ENCODE measurements at places on chromosomes 6 and 20.

DNA sequence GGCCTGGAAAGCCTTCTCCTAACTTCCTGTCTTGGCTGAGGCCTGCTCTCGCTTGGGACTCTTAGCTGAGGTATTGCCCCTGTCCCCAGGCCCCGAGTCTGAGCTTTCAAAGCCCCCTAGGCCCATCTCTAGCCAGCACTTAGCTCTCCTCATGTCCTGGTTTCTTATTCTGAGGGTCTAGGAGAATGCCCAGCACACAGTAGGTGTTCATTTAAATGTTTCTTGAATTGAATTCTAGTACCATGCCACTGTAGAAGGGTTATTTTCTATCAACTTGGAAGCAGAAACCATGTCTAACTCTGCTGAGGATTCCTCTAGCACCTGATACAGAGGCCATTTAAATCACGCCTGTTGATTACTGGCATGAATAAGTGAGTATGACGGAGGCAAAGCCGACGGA is 98.5 kb downstream of the VEGFA start:
- DNase-seq, result no peak

GRCh38 chr6:1618311-1619097 is 8.8 kb downstream of the FOXC1 start:
- DNase-seq, result peak; percentile 27

DNA sequence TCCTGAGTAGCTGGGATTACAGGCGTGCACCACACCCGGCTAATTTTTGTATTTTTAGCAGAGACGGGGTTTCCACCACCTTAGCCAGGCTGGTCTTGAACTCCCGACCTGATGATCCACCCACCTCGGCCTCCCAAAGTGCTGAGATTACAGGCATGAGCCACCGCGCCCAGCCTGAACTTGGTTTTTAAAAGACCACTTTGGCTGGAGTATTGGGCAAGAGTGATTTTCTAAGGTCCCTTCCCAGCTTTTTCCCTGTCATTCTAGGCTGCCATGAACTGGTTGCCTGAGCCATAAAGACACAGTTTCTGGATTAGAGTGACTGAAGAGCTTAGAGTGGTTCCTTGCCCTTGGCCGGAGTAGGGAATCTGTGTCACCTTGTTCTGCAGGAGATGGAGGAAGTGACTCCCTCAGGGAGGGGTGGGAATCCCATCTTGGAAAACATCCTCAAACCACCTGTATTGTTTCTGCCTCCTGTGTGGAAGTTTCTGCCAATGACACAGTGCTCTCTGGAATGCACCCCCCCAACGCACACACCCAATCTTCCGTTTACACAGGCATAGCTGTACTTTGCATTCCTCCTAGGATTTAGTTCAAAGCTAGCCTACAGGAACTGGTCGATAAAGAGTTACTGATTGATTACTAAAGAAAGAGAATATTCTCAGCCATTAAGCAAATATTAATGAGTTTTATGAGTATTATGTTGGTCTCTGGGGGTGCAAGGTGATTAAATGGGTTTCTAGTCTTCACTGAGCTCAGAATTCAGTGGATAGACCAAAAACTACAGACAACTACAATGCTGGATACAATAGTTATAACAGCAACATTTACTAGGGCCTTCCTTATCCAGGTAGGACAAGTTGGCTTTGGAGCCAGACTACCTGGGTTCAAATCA is 18.2 kb downstream of the BCL2L1 start:
- DNase-seq, result no peak

- no peak for DNase-seq
Observed at GRCh38 chr20:36468149-36469000, 72.9 kb upstream of the MYL9 start.

DNA sequence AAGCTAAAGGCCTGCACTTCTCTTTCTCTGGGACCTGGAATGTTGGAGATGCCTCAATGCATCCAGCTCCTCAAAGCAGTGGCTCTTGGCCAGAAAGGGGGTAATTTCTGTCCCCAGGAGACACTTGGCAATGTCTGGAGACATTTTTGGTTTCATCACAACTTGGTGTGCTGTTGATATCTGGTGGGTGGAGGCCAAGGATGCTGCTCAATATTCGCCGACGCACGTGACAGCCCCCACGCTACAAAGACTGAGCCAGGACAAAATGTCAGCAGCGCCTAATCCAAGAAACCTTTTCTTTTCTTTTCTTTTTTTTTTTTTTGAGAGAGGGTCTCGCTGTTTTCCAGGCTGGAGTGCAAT is 79.8 kb downstream of the SULF2 start:
- DNase-seq, result no peak

DNA sequence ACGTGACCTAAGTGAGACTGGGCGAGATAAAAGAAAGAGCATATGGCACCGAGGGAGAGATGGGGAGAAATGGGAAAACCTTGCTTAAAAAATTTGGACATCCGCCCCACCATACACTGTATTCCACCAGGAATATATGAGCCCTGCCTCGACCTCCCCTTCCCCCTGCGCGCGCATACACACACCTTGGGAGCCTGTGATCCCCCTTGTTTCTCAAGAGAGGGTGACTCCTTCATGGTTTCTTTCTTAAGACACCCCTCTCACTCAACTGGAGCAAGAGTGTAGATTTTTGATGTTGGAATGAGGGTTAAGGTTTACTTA is 480 bp downstream of the ABCF1 start:
- no peak for DNase-seq

- no peak for DNase-seq
Observed at GRCh38 chr20:57375652-57376230, 15.5 kb upstream of the RBM38 start.

DNA sequence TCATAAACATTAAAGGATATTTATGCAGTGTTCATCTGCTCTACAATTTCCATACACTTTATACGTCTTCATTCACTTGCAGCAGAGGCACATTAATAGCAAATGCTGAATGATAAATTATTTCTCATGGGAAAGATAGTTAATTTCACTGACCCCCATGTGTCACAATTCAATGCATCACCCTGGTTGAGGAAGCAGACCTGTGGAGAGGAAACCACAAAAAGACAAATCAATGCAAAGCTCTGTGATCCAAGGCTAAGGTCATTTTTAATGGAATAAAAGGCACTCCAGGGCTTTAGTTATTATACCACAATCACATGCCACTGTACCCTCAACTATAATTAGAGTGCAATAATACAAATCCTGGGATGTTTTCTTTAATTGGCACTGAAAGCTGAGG is 40.3 kb upstream of the TENT5A start:
- no peak for DNase-seq

DNA sequence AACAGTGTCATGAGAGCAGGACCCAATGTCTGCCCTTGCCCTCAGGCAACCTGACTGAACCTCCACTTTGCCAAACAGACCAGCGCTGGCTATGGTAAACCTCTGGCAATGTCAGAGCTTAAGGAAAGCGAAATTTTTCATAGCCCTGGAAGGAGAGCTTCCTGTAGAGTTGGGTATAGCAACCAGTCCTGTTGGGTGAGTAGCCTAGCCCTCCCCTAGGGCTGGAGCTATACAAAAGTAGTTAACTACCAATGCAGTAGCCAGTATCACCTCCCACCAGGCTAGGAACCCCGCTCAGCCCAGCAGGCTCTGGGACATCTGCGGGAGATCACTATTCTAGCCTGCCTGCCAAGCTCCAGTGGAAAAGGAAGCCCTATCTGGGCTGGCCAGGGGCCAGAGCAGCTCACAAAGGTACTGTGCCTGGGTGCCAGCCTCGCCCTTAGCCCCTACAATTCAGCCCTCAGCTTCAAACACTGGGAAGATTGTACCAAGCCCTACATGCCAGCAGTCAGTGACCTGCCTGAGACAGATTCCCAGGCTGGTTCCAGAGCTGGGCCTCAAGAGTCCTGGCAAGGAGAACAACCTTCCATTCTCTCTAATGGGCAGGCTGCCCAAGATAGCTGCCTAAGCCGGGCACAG is 7.9 kb downstream of the WFDC3 start:
- DNase-seq, result no peak

GRCh38 chr6:2434116-2434515 is 188.7 kb upstream of the GMDS start:
- DNase-seq, result no peak

- no peak for DNase-seq
Observed at GRCh38 chr6:92684386-92684785, 735.0 kb downstream of the EPHA7 start.

- no peak for DNase-seq
Observed at GRCh38 chr6:109318328-109318876, 63.9 kb downstream of the CD164 start.

GRCh38 chr20:18717062-18717461 is 96.5 kb upstream of the SCP2D1 start:
- no peak for DNase-seq

GRCh38 chr6:142918339-142919042 is 26.5 kb downstream of the HIVEP2 start:
- DNase-seq, result no peak

DNA sequence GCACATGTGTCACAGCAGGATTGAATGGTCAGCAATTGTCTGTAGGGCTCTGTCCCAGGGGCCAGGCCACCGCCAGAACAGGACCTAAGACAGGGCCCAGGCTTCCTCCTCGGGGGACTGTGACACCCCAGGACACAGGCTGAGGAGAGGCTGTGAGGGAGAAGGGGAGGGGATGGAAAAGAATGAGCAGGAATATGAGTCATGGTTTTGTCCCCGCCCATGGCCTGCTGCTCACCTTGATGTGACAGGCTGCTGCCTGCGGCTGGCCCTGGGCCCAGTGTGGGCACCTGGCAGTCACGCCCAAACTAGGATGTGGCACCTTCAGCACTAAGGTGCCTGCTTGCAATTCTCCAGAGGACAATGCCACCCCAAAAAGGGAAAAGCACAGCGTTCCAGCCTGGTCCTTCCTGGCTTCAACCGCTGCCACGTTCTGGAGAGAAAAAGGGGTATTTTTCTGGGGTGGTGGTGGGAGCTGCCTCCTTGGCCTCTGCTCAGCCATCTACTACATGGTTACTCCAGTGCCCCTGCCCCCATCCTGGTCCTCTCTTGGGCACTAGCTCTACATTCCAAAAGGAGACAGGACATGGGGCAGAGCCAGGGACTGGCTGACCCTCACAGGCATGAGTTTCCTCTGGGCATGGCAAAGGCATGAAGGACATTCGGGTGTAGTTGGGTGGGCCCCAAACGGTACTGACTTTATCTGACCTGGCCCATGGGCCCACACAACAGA is 93.4 kb downstream of the SLC22A23 start:
- DNase-seq, result no peak

GRCh38 chr6:31351033-31351380 is 6.0 kb downstream of the HLA-B start:
- no peak for DNase-seq

DNA sequence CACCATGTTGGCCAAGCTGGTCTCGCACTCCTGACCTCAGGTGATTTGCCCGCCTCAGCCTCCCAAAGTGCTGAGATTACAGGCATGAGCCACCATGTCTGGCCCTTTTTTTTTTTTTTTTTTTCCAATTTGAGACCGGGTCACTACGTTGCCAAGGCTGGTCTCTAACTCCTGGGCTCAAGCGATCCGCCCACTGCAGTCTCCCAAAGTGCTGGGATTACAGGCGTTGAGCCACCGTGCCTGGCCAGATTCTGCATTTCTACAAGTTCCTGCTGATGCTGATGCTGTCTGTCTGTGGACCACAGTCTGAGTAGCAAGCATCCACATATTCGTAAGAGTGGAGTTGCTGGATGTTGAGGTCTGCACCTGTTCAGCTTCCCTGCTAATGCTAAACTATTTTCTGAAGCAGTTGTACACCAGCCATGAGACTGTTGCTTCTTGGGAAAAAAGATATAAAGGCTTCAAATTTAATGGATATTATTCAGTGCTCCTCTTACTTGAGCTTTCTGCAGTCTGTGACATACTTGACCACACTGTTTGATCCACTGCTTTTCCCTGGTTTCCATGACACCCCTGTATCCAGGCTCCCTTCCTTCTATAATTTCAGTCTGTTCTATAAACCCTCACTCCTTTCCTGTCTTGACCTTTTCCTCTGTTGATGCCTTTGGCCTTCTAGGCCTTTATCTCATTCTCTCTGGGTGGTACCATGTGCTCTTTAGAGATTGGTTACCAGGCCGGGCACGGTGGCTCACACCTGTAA is 10.1 kb upstream of the ZBTB12 start:
- no peak for DNase-seq

DNA sequence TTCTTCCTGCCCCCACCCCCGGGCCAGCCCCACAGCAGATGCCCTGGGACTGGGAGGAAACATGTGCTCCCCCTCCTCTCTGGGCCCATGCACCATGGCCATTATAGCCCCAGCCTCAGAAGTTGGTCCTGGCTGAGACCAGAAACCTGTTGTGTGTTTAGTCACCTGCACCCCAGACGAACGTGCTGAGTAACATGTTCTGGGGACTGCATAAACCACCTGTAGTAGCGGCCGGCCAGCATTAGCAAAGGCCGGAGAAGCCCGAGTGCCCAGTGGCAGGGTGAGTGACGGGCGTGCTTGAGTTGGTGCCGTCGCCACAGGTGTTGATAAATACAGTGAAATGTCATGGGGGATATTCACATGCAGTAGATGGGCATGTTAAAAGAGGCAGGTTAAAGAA is 73.9 kb downstream of the TCP11 start:
- DNase-seq, result no peak

DNA sequence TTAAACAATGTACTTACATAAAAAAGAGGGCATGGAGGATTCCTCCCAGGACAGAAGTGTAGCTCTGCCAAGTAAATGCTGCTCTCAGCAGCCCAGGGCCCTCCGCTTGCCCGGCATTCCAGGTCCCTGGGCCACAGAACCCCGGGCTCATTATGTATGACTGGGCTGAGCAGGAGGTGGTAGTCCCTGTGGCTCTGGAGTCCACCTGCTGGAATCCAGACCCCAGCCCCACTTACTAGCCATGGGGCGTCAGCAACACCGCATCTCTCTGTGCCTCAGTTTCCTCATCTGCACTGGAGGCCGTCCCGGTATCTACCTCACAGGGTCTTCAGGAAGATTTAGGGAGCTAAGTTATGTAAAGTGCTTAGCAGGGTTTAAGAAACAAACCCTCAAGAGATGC is 55.4 kb downstream of the PSMG4 start:
- no peak for DNase-seq

- DNase-seq, result no peak
Observed at GRCh38 chr20:10022625-10023024, 12.2 kb upstream of the ANKEF1 start.

GRCh38 chr6:111517965-111518364 is 34.9 kb upstream of the REV3L start:
- no peak for DNase-seq

DNA sequence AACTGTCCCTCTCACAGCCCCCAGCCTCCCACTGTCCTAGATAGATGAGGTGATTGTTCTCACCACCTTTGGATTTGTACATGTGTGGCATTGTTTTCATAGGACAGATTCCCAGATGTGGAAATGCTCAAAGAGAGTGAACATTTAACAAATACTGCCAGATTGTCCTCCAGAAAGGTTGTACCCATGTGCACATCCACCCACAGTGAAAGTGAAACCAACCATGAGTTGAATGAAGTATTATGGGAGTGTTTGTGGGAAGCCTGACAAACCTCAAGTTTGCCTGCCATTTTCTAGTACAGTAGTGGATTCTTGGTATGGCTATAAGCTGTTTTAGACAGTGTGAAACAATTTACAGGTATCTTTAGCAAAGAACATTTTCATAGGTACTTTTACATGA is 42.7 kb downstream of the ANKRD6 start:
- no peak for DNase-seq

All from GM20000 (cell line).